ENCODE measurements at places on chromosomes 11 and 22.

DNA sequence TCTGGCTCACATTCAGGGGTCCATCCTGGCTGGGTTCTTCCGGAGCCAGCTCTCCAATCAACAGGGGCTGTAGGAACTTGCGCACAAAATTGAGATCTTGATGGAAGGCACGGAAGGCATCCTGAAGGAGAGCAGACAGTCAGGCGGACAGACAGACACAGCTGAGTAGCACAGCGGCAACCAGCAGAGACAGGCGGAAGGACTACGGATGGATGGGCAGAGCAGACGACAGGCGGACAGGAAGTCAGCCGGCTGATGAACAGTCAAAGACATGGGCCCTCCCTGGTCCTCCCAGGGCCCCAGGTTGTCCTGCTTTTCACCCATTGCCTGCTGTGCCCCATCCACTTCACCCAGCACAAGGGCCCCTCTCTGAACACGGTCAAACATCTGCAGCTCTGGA, 11.3 kb downstream of the FADS3 start:
- no peak for DNase-seq

GRCh38 chr22:22936180-22936914, 48.7 kb downstream of the IGLL5 start:
- DNase-seq, result no peak

DNA sequence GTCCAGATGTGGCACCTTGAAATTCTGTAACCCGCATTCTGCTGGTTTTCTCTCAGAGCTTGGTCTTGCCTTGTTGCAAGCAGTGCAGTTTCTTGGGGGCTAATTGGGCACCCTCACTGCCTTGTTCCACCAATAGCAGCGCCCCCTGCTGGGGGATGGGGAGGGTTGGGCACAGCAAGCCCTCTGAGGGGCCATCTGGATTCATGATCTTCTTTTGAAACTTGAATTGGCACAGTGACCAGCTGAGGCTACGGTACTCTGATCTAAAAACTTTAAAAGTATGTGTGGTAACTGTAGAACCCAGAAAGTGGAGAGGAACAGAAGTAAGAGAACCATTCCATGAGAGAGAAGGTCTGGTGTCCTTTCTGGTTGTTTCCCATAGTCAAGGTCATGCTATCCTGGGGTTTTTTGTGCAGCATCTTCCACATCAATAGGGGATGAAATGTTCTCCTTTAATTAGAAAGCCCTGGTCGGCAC, 64.2 kb downstream of the MED15 start:
- DNase-seq, result peak; percentile 77

GRCh38 chr22:44392446-44392921, 79.7 kb upstream of the SHISAL1 start:
- no peak for DNase-seq

DNA sequence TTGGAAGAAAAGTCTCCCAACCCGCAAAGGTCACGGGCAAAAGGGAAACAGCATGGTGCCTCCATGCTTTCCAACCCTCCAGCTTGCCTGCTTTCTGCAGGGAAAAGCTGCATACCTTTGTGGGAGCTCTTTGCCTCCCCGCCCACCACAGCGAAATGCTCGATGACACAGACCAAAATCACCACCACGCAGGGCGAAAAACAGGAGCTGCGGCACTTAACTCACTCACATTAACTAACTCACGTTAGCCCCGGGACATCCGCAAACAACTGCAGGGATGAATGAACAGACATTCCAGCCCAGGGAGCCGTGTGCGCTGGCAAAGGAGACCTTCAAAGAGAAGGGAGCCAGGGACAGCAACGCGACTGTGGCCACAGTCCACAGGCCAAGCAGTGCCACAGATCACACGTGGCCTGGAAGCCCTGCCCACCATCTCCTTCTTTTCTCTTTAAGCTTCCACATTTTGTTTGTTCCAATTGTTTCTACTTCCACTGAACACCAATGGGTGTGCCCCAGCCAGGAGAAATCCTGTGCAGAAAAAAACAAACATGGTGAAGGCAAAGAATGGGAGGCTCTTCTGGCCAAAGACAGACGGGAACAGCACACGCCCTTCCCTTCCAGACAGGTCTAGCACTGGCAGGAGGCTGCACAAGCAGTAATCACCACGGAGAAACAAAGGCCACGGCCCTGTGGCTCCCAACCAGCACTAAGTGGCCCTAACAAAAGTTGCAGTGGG, 39.3 kb downstream of the DUSP8 start:
- no peak for DNase-seq

DNA sequence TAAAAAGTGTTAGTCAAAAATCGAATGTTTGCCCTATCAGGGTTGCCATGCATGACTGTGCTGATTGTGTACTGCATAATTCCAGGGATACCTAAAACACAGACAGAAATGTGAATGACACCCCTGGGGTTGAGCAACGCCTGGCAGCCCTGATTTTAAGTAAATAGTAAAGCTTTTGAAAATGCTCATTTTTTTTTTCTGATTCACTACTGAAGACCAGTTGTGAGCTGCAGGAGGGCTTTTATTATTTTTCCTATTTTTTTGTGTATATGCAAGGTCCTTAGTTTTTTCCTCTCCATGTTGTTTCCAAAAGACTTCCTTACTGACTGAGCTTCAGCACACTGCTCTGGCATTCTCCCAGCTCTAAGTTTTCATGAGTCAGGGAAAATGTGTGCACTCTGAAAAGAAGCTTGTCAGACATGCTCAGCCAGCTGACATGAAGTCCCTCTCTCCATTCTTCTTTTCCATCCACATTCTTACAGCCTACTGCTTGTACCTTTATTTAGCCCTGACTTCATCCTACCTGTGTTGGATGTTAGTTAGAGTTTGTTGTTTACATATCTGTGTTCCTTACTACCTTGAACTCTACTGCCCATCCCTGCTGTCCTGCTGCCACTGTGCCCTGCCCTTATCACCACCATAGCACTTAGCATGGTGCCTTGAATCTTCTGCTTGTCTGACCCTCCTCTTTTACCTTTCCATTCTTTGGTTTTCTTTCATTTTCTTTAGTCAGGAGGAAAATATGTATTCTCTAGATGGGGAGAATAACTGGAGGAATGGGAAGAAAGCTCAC, 79.5 kb downstream of the HORMAD2 start:
- no peak for DNase-seq

- no peak for DNase-seq
Measured at GRCh38 chr11:111229604-111230003, 15.9 kb upstream of the POU2AF2 start.

- DNase-seq, result no peak
Measured at GRCh38 chr11:36034551-36035331, 90.9 kb downstream of the LDLRAD3 start.

- no peak for DNase-seq
Measured at GRCh38 chr11:15055620-15056356, 17.6 kb upstream of the CALCB start.

DNA sequence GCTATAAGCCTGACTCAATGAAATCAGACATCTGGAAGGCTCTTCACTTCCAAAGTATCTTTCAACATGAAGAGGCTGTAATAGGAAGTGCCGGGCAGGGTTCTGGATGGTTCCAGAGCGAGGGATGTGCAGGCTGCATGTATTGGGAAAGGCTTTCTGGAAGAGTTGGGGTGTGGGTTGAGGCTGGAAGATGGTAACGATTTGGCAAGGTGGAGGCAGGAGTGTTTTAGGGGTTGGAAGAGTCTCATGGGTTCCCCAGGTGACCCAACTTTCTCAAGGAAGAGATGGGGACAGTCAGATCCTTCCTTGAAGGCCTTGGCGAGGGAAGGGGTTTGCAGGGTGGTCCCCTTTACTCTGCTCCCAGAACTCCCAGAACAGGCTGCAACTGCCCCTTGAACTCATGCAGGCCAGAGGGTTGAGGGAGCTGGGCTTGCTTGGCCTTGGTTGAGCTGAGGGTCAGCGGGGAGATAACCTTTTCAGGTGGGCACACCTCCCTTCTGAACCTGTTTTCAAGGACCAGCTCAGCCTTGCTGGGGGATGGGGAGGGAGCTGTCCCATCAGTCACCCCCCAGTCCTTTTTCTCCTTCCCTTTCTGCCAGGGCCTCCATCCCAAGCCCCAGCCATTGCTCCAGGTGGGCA, 9.4 kb upstream of the POU2F3 start:
- DNase-seq, result no peak

- no peak for DNase-seq
Measured at GRCh38 chr22:17964643-17965042, 59.7 kb downstream of the MICAL3 start.

DNA sequence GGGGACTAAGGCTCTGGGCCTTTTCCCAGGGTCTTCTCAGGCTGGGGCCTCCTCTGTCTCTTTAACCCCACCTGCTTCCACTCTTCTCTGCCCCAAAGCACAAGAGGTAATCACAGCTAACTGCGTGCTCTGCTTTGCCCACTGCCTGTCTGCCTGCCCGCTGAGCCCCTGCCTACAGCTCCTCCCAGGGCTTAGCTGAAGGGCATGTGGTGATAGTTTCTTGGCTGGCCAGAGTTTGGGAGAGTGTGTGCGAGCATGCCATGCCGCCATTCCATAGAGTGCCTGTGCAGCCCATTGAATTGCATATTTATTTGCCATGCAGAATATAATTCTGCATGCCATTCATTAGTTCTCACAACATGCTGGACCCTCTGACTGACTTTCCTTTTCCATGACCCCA, 32.5 kb downstream of the PHLDB1 start:
- DNase-seq, result no peak

- no peak for DNase-seq
Measured at GRCh38 chr22:43004362-43005035, 10.4 kb downstream of the PACSIN2 start.

DNA sequence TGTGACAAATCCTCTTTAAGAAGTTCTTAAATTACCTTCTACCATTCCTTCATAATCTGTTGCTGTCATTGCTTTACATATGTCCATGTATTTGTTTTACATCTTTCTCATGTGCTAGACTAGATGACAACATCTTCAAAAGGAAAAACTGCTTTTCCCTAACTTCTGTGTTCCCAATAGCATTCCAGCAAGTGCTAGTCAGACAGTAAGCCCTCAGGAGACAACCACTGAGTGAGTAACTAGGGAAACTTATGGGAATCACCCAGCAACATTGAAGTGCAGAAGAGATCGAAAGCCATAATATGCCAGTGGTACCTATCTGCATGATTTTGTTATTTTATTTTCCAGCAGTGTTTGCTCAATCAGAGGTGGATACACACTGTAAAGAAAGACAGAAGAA, 889.7 kb upstream of the API5 start:
- DNase-seq, result no peak

DNA sequence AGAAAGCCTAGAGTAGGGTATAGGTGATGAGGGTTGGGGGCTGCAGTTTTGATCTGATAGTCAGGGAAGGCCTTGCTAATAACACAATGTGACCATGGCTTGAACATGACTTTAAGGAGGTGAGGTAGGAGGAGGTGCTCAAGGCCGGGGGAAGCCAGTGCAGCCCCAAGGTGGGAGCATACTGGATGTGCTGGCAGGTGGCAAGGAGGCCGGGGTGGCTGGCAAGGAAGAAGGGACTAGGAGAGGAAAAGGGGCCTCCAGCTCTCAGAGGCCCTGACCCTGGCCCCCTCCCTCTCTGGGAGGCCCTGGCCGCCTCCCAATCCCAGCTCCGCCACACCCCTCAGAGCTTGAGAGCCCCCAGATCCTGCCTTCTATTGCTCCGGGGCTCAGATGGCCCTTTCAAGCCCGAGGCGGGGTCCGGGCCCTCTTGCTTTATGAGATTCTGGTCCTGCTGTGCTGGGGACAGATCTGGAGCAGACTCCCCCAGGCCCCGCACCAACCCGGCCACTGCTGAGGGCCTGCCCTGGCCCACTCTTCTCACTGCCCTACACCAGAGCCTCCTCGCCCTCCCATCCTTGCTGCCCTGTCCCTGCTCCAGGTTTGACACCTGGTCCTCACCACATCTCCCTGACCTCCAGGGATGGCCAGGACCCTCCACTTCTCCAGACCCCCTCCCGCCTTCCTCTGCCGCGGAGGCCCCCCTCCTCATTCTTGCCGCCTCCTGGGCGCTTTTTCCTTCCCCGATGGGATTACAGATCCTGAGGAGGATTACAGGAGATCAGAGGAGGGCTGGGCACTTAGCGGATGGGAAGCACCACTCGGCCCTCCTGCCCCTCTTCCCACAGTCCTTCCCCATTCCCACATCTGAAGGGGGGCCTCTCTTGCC, 1.8 kb downstream of the PITPNM1 start:
- no peak for DNase-seq

- DNase-seq, result no peak
Measured at GRCh38 chr11:40130427-40130826, 1329.0 kb downstream of the LRRC4C start.

DNA sequence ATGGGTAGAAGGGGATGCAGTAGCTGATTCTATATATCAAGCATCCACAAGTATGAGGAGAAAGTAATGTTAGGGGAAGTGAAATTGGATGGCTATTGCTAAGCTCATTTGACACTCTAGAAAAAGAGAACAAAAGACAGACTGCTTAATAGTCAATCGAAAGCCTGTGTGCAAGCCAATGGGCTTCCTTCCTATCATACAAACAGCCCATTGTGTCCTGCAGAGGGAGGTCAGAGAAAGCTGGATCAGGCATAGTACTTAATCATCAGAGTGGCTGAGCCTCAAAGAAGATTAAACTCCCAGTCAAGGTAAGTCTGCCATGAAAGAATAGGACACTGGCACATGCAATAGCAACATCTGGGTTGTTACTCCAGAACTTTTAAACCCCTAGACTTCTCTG, 50.9 kb upstream of the PGR start:
- no peak for DNase-seq

GRCh38 chr11:6833356-6833755, 12.1 kb upstream of the OR10A5 start:
- no peak for DNase-seq

- DNase-seq, result no peak
Measured at GRCh38 chr11:3808861-3809623, 682 bp downstream of the PGAP2 start.

DNA sequence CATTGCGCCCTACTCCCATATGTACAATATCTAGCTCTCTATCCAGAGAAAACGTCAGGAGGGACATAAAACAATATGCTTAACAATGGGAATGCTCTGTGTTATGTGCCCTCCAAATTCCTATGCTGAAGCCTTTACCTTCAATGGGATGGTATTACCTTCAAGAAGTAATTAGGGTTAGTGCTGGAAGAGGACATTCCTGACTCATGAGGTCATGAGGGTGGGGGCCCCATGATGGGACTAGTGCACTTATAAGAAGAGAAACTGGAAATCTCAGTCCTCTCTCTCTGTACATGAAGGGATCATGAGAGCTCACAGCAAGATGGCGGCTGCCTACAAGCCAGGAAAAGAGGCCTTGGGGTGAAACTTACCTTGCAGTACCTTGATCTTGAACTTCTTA, 20.3 kb downstream of the MMP20 start:
- DNase-seq, result no peak

- no peak for DNase-seq
Measured at GRCh38 chr11:125305345-125305744, 140.8 kb downstream of the PKNOX2 start.

DNA sequence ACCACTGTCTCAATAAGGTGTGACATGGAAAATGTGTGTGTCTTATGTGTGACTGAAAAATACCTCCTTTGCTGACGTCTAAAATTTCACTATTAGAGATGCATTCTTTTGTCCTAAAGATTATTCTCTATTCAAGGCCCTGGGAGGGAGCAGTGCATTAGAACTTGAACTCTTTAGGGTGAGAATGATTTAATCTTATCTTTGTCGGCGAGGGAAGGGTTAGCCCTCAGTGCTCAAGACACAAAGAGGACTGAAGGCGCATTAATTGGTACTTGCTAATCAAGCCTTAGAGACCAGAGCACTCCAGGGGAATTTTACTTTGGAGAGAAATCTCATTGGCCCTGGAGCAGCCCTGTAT, 29.8 kb upstream of the PLET1 start:
- no peak for DNase-seq

GRCh38 chr22:37982151-37982785, 2.1 kb downstream of the SOX10 start:
- no peak for DNase-seq

GRCh38 chr11:128662960-128663359, 30.9 kb upstream of the FLI1 start:
- no peak for DNase-seq
